ENCODE measurements at places on chromosomes 1 and 21. TPM values are rescaled to one million over a fixed set of nuclear protein-coding genes. Genes with fewer than 3 reads are reported as not detected.

- peak; percentile 87 for DNase-seq
Measured at GRCh38 chr1:53145942-53146708, 3.7 kb upstream of the SLC1A7 start.

- peak; percentile 69 for DNase-seq
Measured at GRCh38 chr1:1616045-1616790, 918 bp downstream of the MIB2 start.

- DNase-seq, result no peak
Measured at GRCh38 chr1:184033711-184034167, 3.8 kb downstream of the COLGALT2 start.

The CAPN9 gene
- total RNA-seq, result not detected

The TSPAN2 gene
- total RNA-seq, result 0.55 TPM

- no peak for DNase-seq
Measured at GRCh38 chr1:56320464-56321149, 258.8 kb downstream of the PLPP3 start.

- DNase-seq, result no peak
Measured at GRCh38 chr1:37850352-37850955, 8.9 kb downstream of the MTF1 start.
